CMK (cell line): ENCODE measurements at places on chromosomes 1 and 21.

GRCh38 chr1:56968878-56969495, 3.2 kb upstream of the C8B start:
- DNase-seq: no peak

DNA sequence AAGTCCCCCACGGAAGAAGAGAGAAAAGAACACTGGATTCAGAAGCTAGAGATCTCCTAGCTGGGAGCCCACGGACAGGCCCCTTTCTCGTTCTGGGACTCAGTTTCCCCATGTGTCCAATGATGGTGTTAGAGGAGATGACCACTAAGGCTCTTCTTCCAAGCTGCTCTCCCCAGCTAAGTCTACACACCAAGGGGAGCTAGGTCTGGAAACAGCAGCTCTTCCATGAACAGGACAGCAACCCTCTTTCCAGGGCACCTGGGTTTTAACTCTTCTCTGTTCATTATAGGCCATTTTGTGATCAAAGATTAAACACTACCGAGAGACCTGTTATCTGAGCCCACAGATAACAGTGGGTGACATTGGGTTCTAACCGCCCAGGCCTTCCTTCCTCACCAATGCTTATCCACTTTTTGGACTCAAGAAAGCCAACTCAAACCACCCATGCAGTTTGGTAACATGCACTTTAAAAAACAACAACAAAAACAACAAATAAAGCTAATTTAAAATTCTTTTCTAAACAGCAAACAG, 85.9 kb downstream of the MRPL37 start:
- DNase-seq: no peak

- no peak for DNase-seq
Observed at GRCh38 chr1:13892198-13892597, 192.2 kb downstream of the PRDM2 start.

DNA sequence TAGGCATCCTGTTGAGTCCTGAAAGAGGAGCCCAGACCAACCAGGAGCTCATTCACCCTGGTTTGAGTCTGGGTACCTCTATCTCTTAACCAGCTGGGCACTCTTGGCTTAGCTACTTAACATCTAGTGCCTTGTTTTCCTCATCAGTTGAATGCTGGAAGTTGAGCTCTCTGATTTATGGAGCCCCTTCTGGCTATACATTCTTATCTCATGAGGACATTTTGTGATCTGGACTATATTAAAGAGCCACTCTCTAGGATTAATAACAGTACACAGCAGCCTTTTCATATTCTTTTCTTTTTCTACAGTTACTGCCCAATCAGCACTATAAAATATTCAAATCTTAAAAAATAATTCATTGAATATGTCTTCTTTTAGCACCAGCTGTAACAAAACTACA, 296.9 kb upstream of the RUNX1 start:
- DNase-seq: no peak

- DNase-seq: no peak
Observed at GRCh38 chr1:192167911-192168700, 9.8 kb downstream of the RGS18 start.

GRCh38 chr1:6464514-6464836, 1.5 kb downstream of the TNFRSF25 start:
- no peak for DNase-seq

GRCh38 chr1:9293533-9294404, 1.1 kb downstream of the SPSB1 start:
- DNase-seq: no peak

GRCh38 chr1:96559707-96560596, 161.6 kb upstream of the PTBP2 start:
- no peak for DNase-seq

GRCh38 chr1:94926915-94927404, at the start of gene CNN3:
TSS of gene CNN3 (minus strand) at chr1:94927110. CDS start at chr1:94926894, 216 bp downstream.
- no peak for DNase-seq

DNA sequence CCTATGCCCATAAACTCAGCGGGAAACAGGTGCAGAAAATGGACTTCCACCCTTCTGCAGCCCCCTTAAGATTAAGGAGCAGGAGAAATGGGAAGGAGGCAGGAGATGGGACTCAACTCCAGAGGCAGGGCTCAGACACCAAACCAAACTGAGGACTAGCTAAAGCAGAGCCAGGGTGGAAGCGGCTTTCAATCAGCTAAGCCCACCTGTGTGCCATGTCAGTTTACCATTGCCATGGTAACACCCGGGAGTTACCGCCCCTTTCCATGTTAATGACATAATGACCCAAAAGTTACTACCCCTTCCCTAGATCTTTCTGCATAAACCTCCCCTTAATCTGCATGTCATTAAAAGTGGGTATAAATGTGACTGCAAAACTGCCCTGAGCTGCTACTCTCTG, 653.5 kb downstream of the PTPRU start:
- no peak for DNase-seq

DNA sequence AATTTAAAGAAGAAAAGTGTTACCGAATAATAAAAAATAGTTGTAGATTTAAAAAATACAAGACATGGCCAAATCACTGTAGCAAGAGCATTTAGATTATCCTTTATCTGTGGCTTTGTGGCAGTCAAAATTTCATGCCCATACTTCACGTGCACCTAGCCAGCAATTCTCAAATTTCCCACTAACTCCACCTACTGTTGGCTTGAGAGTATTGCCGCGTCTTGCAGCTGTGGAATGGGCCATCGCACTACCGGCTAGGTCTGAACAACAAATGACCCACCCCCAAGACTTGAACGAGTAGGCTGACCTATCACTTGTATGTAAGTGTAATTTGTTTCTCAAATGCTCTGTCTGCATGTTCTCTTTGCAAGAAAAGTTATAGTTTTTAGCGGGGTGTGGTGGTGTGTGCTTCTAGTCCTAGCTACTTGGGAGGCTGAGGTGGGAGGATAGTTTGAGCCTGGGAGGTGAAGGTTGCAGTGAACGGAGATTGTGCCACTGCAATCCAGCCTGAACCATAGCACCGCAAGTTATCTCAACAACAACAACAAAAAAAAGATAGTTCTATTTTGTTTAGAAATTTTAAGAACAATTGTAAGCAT, 4.1 kb downstream of the KRTAP13-4 start:
- DNase-seq: peak; percentile 31

GRCh38 chr1:16906873-16907272, 11.1 kb downstream of the RNU1-2 start:
- DNase-seq: no peak

- DNase-seq: no peak
Observed at GRCh38 chr1:20974951-20975350, 187.8 kb upstream of the HP1BP3 start.
